ENCODE measurements at places on chromosomes 5 and 9.

GRCh38 chr9:12695474-12695873 is 2.3 kb downstream of the TYRP1 start:
- DNase-seq, result no peak

DNA sequence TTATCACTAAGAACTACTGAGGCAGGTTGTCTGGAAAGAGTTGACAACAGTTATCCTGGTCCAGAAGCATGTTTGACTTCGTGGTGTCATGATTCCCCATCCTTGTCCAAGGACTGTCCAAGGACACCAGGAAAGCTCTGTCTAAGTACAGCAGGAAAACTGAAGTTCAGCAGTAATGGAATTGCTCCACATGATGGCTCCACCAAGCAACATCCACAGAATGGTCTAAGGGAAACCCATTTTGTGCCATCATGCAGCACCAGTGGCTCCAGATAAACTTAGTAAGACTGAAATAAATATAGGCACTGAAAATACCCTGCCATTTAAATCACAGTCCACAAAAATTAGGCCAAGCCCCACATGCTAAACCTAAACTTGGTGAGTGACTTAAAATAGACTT is 192.8 kb downstream of the CDH18 start:
- DNase-seq, result no peak

DNA sequence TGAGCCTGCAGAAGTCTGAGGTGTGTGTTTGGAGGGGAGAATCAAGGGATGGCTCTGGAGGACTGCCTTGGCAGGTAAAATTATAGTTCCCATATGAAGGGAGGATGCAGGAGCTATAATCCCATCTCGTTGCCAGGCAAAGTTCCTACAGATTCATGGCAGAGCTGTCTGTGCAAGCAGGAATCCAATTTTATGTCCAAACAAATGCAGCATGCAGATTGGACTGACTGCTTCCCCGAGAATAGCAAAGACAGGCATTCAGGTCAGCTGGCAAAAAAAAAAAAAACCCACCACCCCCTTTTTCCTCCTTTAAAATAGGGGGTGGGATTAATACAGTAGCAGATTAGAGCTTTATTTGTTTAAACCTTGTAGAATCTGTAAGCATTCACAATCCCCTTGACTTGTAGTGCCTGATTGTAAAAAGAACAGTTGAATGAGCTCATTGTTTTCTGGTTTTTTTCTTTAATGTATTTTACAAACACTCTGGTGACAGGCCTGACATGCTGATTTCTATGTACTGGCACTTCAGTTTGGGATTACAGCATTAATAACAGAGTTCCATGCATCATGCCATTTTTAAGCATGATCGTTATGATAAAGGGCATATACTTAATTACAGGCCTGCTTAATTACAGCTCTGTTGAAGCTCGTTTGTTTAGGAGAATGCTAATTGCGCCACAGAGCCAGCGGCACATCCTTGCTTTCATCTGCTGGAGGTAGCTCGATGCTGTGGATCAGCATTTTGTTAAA is 141.4 kb upstream of the LMX1B start:
- DNase-seq, result no peak

GRCh38 chr5:173464813-173465212 is 136.6 kb upstream of the STC2 start:
- no peak for DNase-seq

DNA sequence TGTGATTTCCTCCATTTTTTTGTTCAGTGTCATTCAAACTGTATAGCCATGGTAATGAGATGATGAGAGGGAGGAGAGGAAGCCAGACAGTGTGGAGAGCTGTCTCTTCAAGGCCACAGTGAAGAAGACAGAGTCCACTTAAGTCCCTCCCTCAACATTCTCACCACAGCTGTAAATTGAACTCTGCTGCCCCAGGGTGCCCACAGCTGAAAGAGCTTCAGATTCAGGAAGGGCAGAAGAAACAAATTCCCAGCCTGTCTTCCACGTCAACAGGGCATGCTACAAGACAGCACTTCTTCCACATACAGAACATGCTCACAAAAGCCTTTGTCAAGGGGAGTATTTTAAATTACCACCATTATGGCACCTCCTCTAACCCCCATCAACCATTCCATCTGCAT is 100.4 kb downstream of the KLHL3 start:
- no peak for DNase-seq

GRCh38 chr5:135246923-135247795 is 151.9 kb downstream of the MACROH2A1 start:
- peak; percentile 25 for DNase-seq

GRCh38 chr5:67301285-67301903 is 104.8 kb upstream of the CD180 start:
- no peak for DNase-seq

DNA sequence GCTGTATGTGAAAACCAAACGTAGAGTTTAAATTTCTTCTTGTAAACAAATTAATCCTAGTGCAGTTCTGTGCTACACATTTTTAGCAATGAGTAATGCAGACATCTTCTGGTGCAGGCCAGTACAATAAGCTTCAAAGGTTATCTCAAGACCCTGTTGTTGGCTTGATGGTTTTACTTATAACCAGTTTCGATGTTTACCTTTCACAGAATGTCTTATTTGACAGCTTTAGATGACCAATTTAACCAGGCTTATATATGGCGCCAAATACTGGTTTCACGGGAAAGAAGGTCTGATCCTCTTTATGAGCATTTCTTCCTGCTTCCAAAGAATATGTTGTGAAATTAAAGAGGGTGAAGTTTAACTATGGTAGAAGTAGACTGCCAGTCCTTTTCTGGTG is 9.9 kb downstream of the ZFAND5 start:
- no peak for DNase-seq
